Hindlimb muscle (tissue), 1 donor: ENCODE measurements at places on chromosomes 11 and 22. TPM values are rescaled to one million over a fixed set of nuclear protein-coding genes. Genes with fewer than 3 reads are reported as not detected.

DNA sequence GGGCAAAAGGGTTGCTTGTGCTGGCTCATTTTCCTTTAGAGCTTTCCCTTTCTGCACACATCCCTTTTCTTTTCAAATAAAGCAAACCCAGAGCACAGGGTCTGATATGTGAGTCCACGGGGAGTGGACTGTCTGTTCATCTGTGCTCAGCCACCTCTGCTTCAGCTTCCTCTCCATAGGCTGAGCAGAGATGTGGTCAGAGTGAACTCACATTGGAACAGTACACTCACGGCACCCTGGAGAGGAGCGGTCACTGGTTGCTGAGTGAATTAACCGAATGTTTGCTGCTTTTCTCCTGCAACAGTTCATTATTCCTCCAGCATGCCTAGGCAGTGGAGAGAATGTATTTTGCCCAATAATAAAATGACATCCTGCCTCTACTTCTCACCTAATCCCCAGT, 36.3 kb upstream of the CABP7 start:
- no peak for DNase-seq

GRCh38 chr22:46068181-46068592, 82.1 kb upstream of the PPARA start:
- no peak for DNase-seq

DNA sequence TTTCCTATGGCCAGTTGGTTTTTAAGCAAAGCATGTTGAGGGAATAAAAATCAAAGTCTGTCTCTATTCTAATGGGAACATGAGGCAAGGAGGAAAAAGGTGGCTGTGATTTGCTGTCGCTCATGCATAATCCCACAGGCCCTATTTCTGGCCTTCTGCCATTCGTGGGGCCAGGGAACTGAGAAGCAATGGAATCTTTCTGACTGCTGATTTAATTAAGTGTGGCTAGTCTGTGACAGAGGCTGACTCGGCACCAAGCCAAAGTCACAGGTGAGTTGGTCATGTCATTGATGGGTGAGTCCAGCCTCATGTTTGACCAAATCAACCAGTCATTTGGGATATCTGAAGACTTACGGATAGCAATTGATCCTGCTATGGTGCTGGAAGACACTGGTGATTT, 429.3 kb upstream of the CADM1 start:
- no peak for DNase-seq

GRCh38 chr11:13108416-13108815, 99.3 kb downstream of the RASSF10 start:
- no peak for DNase-seq

DNA sequence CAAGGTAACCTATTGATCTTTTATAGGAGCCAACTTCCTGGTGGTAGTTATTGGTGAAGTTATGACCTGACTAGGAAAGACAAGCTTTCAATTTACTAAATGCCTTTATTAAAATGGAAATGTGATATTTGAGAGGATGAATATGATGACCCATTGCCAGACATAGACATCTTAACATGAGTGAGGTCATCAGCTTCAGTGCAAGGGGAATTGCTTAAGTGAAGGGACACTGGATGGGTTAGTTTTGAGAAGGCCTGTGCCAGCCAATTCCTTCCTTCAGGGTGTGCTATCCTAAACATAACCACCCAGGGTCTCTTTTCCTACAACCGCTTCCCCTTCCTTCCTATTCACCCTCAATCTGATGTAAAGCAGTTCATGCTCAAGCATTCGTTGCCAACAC, 21.5 kb downstream of the NAV2 start:
- no peak for DNase-seq

DNA sequence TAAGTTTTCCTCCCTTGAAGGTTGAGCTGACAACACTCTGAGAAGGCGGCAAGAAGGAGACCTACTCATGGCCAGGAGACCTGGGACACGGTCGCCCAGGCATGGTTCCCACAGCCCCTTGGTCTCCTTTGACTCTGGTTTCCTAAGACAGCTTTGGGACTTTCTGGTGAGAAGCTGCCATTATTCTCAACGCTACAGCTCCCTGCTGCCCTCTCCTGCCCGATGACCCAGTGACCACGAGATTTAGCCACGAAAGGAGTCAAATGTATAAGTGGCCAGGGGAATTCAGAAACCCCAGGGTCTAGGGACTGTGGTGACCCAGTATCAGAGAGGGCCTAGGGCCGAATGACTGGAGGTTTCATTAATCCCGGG, 699 bp upstream of the SDF2L1 start:
- DNase-seq, result no peak

DNA sequence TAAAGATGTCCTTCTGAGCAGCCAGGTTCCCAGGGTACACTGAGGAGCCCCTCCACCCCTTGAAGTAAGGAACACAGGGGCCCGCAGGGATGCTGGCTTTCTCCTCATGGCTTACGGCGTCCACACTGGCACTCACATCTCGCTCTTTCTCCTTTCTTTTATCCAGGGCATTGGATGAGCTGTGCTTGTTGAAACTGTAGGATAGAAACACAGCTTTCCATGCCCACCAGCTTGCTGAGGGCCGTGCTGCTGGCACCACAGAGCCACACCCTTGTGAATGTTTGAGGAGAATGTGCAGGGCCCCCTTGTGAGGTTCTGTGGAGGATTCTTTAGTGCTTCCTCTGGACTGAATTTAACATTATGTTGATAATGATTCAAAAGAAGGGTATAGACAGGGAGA, 51.7 kb upstream of the B3GAT1 start:
- DNase-seq, result no peak

DNA sequence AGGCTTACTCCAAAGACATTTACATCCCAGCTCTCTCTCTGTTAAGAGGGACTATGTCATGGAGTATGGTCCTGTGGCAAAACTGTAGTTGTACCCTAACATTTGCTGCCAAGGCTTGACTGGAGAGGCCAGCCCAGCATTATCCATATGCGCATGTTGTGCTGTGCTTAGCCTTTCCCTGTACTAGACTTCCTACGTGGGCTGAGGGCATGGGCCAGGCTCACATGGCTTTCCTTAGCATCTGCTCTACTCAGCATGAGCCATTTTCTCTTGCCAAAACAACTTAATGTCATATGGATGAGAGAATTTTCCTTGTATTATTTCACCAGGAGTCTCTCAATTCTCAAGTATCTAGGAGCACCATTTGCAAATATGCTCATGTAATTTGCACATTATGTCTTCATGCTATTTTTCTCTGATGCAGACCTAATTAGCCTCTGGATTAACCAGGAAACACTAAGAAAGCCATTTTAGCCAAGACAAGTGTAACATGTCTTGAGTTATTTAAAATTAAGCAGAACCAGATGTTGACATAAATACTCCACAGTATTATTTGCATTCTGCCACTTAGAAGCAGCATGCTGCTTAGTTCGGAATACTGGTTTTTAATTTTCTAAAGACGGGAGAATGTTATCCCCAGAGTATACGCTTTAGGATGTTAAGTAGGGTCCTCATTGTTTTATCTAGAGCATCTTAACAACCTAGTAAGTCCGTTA, 71.7 kb upstream of the FAR1 start:
- DNase-seq, result no peak

DNA sequence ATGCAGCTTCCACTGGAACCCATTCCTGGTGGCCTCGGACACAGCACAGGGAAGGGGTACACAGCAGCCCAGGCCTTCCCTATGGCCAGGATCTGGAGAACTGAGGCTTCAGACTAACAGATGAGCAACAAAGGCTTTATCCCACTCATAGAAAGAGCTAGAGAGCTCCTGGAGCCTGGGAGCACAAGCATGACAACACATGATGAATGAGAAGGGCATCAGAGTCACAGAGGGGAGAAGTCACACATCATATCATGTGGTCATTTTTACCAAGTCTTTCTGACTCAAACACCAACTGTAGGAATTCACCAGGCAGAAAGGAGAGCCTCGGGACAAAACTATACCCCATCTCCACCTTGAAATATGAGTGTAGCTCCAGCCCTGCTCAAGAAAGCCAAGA, 43.2 kb downstream of the NRXN2 start:
- no peak for DNase-seq

DNA sequence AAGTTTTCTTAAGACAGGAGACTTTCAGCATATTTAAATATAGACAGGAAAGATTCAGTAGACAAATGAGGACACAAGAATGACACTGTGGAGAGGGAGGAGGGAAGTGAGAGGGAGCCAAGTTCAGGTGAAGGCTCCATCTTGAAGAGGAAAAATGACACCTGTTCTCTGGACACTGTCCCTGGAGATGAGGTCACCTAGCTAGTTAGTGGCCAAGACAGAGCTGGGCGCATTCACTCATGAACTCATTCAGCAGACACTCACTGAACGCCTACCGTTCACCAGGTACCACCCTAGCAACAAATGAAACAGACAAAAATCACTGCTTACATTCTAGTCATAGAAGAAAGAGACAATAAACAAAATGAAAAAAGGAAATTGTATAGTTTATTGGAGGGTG, 103.3 kb upstream of the PARVA start:
- no peak for DNase-seq

DNA sequence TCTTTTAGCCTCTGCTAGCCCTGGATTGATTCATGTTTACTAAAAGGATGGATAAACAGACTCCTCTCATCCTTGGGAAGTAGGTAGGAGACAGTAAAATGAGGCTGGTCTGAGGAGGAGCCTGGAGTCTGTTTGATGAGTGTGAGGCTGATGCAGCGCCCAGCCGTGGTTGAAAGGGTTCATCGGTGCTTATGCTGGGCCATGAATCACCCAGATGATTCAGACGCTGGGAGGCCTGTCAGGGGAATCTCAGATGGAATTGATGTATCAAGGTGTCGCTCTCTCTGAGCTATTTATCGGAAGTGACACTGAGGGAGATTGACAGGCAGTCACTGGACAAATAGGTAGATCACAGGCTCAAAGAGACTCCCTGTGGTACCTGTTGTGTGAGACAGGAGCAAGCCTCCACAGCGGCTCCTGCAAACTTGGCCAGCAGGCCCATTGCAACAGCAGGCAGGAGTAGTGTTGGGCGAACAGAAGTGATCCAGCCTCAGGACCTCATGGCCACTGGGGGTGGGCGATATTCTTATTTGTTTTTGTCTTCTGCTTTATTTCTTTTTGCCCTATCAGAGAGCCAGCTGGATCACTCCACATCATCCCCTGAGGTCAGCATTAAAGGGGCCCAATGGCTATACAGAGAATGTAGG, 109.9 kb upstream of the CADM1 start:
- no peak for DNase-seq

DNA sequence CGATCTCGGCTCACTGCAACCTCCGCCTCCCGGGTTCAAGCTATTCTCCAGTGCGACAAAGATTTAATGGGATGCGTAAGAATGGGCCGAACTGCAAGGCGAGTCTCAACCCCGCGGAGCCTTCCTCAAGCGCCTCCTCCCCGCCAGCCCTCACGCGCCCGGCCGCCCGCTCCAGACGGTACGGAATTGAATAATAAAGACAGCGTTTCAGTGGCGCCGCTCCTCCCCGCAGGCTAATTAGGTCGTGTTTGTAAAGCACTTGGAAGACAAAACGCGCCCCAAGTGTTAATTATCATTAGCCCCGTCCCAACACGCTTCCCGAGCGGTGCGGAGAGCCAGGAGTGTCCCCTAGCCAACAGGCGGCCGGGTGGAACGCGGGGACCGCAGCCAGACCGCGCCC, 192.0 kb downstream of the BUD13 start:
- DNase-seq, result no peak

GRCh38 chr11:134750619-134751018, 338.6 kb upstream of the B3GAT1 start:
- DNase-seq, result no peak

DNA sequence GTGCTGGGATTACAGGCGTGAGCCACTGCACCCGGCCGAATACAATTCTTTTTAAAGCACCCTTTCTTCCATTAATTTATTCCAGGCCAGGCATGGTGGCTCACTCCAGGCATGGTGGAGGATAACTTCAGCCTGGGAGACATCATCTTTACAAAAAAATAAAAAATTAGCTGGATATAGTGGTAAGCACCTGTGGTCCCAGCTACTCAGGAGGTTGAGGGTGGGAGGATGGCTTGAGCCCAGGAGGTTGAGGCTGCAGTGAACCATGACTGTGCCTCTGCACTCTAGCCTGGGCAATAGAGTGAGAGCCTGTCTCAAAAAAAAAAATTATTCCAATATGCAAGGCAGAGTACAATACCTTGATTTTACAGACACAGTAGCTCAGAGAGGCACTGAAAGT, 11.4 kb downstream of the TAGLN start:
- no peak for DNase-seq

DNA sequence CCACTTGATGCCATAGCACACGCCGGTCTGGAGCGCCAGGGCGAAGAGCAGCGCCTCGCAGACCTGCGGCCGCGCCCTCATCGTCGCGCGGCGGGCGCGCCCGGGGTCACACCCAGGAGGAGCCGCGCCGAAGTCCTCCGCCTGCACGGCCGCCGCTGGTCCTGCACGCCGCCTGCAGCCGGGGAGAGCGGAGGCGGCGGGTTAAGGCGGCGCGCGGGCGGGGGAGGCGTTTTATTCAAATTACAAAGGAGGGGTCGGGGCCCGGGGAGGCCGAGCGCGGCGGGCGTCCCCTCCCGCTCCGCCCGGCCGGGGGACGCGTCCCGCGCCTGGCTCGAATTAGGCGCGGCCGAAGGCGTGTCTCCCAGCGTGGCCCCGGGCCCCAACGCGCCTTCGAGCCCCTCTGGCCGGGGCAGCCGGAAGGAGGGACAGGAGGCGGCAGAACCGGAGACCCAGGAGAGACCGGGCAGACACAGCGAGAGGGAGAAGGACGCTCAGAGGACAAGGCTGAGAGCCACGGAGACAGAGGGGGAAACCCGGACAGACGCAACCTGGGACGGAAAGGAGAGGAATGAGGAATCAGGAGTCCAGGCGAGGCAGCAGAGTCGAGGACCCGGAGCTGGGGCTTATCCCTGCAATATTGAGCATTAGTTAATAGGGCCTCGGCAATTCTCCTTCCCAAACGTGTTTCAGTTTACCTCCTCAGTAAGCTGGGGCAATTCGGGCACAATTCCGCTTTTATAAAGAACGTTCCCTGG, at the start of gene WNT11:
WNT11 (minus strand) TSS at position 176 of the 755 bp plus-strand sequence; CDS start at position 81, 95 bp downstream.
- peak; percentile 63 for DNase-seq

DNA sequence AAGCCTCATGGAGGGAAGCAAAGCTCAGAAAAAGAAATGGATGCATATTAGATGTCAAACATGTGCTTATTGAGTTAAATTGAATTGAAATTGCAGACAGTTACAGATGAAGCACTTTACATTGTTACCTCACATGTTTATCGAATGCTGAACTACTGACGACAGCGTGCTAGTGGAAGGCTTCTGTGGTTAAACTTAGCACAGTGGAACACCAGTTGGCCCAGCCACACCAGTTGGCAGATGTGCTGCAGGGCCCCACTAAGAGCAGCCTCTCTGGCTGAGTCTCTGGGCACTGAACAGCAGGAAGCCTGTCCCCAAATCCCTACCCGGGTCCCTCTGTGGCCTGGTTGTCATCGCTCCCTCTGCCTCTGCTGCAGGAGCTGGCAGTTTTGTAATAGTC, 242.1 kb downstream of the NTM start:
- DNase-seq, result peak; percentile 27

- DNase-seq, result no peak
These were observed 59.8 kb downstream of the PACSIN2 start for GRCh38 chr22:42955087-42955635.

- DNase-seq, result no peak
These were observed 247.0 kb upstream of the NARS2 start for GRCh38 chr11:78821371-78822306.

- DNase-seq, result peak; percentile 33
These were observed 40.6 kb upstream of the DEUP1 start for GRCh38 chr11:93289782-93290463.

- DNase-seq, result no peak
These were observed 112.3 kb downstream of the TMPRSS5 start for GRCh38 chr11:113593698-113594308.

The KRTAP5-10 gene
- not detected for polyA plus RNA-seq

The FAT3 gene
- 1.0 TPM for polyA plus RNA-seq

The MRGPRG gene
- not detected for polyA plus RNA-seq

The BTG4 gene
- polyA plus RNA-seq, result not detected

The GGTLC3 gene
- polyA plus RNA-seq, result not detected

The CFAP68 gene
- polyA plus RNA-seq, result 17.5 TPM
